Hepatocyte (in vitro differentiated cells): ENCODE measurements at places on chromosomes 7 and 10.
A peak's percentile ranks its signal among the peaks of the same experiment; 100 is the strongest.

DNA sequence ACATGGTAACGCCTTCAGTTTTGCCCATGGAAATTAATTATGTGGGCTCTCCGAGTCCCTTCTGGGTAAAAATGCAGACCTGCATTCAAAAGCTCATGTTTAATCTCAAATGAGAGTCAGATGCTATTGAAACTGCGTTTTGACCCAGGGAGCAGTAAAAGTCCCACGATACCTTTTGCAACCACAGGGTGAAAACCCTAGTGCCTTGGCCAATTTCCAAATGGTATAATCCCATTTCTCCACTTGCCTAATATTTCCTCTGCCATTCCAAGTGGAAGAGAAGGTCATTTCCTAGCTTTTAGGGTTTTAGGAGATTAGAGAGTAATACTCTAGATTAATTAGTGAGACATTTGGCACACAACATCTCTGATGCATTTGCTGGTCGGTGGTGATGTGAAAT is 132.5 kb downstream of the NRP1 start:
- DNase-seq: no peak

DNA sequence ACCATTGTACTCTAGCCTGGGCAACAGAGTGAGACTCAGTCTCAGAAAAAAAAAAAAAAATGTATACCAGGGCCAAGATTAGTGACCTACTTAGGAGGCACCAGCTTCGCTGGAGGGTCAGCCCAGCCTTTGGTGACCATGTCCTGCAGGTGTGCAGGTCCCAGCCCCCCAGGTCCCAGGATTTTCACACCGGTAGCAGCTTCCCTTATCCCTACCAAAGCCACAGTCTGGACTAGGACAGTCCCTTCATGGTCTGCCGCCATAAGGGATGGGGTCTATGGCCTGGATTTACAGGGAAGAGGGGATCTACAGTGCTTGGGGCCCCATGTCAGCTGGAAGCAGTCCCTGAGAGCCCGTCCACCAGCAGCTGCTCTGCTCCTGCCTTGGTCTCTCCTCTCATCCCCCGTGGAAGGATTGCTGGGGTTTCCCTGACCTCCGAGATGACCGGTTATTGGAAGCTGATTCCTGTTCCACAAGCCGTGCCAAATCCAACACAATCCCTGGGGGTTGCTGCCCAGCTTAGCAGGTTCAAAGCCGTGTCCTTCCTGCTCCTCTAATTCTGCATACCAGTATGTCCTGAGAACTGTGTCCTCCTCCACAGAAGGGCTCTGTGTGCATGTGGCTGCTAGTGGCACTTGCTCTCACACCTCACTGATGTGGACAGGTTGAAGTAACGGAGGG is 11.0 kb upstream of the NDUFB2 start:
- no peak for DNase-seq

DNA sequence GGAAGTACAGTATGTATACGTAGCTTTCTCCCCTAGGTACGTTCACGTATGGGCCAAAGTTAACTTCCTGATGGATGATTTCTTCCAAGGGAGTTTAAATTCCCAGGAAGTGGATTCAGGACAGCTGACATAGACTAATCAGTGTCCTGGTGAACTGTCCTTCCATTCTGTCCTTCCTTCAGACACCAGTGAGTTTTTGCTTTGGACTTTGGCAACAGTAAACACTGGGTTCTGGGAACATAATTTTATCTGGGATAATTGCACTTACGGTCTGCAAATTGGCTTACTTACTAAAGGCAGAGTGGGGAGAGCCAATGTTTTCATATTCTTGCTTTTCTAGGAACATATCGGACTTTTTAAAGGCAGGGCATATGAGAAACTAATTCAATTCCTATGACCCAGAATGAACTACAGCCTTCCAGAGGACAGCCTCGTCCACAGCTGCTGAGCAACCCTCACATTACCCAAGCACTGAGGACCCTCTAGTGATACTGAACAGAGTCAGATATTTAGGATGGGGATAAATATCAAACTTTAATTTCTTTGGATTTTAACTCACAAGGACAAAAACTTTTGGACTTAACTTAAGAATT is 97.9 kb downstream of the RAB18 start:
- DNase-seq: no peak

DNA sequence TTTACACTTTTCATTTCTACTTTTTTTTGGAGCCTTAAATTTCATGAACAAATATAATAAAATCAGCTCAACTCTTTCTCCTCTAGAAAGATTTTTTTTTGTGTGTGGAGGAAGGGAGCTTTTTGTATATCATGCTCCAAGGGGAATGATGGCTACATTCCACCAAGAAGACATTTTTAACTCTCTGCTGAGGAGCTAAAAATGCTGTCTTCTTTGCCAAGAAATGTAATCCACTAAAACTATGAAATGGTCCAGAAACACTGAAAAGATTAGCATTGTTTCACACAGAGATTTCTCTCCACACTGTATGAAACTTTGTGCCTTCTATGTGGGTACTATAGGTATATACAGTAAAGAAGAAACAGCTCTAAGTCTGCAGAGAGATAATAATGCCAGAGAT is 74.1 kb upstream of the ANK3 start:
- DNase-seq: no peak

- no peak for DNase-seq
Observed at GRCh38 chr10:75531571-75532031, 100.2 kb downstream of the LRMDA start.

- DNase-seq: peak; percentile 67
Observed at GRCh38 chr10:124035928-124036558, 57.4 kb downstream of the CHST15 start.

DNA sequence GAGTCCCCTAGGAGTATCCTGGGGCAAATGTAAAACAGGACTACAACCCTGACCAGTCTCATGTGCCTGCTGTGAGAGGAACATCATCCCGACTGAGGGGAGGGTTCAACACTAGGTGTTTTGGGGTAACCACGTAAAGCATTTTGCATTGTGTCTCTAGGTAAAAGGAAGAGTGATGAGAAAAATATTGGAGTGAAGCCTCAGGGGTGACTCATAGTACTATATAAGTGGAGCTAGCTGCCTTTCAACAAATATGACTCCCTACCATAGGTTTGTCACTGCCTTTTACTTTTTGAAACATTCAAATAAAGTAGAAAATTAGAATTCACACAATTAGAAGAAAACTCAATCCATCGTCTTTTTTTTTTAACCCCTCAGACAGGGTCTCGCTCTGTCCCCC is 2.6 kb upstream of the CAMK2G start:
- no peak for DNase-seq

DNA sequence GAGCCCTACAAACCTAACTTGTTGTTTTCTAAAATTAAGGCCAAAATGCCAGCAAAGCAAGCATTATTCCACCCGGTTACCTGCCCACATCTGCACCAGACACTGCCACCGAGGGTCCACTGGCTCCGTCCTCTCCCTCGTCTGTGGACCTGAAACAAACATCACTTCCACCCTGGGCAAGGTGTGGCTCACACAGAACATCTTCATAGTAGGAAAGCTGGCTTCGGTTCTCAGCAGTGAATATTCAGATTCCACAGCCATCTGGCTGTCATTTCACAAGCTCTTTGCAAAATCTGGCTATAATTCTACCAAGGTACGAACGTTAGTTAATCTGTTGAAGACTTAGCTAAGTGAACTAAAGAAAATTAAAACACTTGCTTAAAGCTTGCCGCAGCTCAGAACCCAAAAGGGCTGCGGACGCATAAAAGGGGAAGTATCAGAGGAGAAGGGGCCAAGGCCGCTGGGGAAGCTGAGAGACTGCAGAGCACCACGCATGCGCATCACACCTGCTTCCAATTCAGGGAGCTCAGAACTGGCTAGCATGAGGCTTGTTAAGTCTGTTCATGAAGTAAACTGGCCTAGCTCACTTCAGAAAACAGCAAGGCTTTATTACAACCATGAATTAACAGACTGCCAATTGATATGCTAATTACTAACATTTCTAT is 46.1 kb downstream of the PTPRN2 start:
- DNase-seq: no peak

- DNase-seq: peak; percentile 55
Observed at GRCh38 chr7:131212114-131212513, 115.6 kb upstream of the MKLN1 start.

- no peak for DNase-seq
Observed at GRCh38 chr7:67918158-67918557, 921.5 kb downstream of the TYW1 start.

- DNase-seq: no peak
Observed at GRCh38 chr7:77349141-77349540, 67.0 kb downstream of the GSAP start.

GRCh38 chr10:31393844-31394243 is 74.8 kb downstream of the ZEB1 start:
- DNase-seq: no peak

GRCh38 chr7:44547536-44548231 is 6.6 kb upstream of the NPC1L1 start:
- no peak for DNase-seq

- DNase-seq: peak; percentile 70
Observed at GRCh38 chr10:9209105-9209798, 1154.8 kb downstream of the GATA3 start.

DNA sequence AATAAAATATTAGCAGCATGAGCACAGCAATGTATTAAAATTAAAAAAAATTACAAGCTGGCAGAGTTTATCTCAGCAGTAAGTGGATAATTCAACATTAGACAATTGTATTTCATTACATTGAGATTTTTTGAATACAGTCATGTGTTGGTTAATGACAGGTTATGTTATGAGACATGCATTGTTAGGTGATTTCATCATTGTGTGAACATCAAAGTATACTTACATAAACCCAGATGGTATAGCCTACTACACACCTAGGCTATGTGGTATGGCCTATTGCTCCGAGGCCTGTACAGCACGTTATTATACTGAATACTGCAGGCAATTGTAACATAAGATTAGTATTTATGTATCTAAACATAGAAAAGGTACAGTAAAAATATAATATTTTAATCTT is 29.7 kb downstream of the CCDC6 start:
- no peak for DNase-seq

DNA sequence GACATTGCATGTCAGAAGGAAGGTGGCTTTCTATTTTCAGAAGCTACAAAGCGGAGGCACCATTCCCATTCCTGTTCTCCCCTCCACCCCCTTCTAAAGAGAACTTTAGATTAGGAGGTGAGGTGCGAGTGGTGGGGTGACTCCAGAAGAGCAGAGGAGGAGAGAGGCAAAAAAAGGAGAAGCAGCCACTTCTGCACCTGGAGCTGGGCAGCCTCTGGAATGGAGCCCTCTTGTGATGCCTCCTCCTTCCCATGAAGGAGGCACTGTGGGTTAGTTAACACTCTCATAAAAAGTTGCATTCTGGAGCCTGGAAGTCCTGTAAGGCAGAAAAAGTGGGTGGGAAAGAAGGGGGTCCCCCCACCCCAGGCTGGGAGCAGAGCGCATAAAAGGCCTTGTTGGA is 4.8 kb downstream of the PTF1A start:
- DNase-seq: no peak

- DNase-seq: no peak
Observed at GRCh38 chr7:151895631-151896031, 18.7 kb upstream of the PRKAG2 start.

DNA sequence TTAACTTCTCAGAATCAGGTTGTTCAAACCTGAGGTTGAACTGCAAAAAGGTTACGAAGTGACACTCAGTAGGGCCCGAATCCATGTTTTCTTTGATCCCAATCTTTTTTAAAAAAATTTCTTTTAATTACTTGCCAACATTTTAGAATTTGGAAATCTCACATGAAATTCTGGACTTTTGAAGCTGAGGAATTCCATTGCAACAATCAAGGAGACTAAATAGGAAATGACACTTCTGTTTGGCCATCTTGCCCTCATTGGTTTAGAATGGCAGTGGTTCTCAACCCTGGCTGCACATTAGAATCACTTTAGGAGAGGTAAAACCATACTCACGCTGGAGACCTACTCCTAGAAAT is 471 bp upstream of the TOMM7 start:
- no peak for DNase-seq

DNA sequence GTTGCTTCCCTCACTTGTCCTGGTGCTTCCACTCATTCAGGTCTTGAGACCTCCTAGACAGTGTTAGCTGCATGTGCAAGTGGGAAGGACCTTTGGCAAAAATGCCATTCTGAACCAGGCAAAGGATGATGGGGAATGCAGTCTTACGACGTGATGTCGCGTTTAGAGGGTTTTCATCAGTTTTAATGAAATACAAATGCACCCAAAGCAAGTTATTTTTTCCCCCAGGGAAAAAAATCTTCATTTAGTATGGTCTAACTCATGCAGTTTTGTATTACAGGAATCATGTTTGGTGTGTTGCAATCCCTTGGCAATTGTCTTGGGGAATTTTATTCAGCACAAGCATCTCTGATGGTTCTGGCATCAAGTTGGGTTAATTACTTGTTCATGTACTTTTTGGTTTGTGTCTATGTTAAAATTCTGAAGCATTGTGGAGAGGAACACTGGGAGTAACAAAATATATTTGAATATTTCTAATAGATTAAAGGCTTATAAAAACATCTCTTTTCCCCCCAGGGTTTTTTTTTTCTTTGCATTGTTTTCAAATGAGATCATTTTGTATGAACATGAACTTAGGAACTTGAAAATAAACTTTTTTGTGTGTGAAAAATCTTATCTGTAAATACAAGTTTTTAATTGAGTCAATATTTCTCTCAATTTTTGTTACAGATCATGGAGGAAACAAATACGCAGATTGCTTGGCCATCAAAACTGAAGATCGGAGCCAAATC is 188.9 kb downstream of the BICC1 start:
- no peak for DNase-seq

GRCh38 chr10:21976739-21977138 is 26.8 kb downstream of the DNAJC1 start:
- no peak for DNase-seq

DNA sequence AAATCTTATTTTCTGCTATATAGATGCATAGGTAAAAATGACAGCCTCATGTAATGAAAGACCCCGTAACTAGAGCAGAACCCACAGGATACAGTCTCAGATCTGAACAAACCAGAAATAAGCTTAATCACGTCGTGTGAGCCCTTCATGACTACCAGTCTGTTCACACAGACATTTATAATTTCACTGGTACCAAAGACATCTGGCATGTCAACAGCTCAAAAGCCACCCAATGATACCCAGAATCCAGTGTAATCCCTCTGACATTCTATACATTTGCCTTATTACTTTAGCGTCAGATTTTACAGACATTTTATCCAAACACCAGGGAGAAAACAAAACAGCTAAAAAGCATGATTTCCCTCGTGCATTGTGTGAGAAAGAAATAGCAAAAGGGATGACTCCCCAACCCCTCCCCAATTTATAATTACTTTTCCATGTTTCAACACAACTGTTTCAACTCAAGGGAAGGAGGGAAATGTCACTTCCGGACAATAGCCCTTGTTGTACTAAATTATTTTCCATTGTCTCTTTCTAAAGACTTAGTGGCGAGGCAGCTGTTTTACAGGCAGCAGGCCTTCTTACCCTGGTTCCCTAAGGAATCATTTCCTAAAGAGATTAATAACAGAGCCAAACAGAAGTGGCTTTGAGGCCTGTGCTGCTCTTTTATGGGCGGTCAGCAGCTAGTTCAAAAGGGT is 33.2 kb downstream of the DOCK4 start:
- no peak for DNase-seq

- no peak for DNase-seq
Observed at GRCh38 chr7:6451224-6451705, 3.5 kb upstream of the DAGLB start.

- DNase-seq: peak; percentile 70
Observed at GRCh38 chr10:78359640-78360091, 326.0 kb downstream of the RPS24 start.
